CD8-positive, alpha-beta memory T cell (primary cell): ENCODE measurements at places on chromosomes 12 and 14.

DNA sequence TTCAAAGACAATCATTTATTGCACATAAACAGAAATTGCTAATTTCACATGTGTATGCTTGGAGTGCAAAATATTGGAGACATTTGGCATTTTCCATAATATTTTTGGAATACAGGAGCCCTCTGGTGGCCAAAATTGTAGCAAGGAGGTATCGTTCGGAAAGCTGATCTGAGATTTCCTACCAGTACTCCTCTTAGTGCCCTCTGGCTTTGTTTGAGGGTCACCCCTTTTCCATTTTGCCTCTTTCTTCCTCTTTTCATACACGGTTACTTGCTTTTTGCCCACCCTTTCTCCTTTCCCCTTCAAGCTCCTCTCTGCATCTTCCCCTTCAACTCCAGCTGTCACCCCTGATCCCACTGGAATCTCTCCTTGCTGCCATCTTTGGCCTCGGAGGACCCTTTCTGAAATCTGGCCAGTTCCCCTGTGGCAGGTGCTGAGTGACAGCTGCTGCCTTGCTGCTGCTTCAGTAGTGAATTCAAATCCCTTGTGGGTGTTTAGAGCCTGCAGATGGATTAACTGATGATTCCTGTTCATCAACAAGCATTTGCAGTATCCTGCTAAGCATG, 164.6 kb upstream of the PARP11 start:
- no peaks in the 10 kb centered on the region for H3K27me3 ChIP-seq
- no peaks in the 10 kb centered on the region for H3K36me3 ChIP-seq
- DNase-seq, result peak; percentile 5
- no peak overlapping the region for H3K4me3 ChIP-seq
- H3K27ac ChIP-seq, result no peak overlapping the region

- H3K4me3 ChIP-seq, result no peak overlapping the region
- no peaks in the 10 kb centered on the region for H3K36me3 ChIP-seq
- H3K27me3 ChIP-seq, result no peaks in the 10 kb centered on the region
- H3K4me1 ChIP-seq, result no peaks in the 10 kb centered on the region
Observed at GRCh38 chr14:87916103-87916885, 76.7 kb downstream of the GALC start.

DNA sequence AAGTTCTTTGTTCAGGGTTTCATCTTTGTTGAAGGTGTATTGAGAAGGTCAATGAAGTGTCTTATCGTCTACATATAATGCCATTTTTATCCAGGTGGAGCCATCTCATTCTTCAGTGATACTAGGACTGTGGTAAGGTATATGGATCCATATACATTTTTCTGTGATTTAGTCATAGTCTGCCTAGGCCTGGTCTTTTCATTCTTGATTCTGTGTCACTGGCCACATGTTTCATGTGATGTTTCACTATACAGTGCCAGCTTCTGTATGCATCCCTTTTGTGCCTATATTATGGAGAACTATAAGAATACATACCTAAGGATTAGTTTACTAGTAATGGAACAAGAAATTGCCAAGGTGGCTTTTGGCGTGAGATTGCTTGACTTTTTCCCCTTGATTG, 40.5 kb downstream of the VEZT start:
- H3K4me3 ChIP-seq, result no peak overlapping the region
- H3K4me1 ChIP-seq, result no peaks in the 10 kb centered on the region
- no peaks in the 10 kb centered on the region for H3K27me3 ChIP-seq
- H3K36me3 ChIP-seq, result peaks cover 33% of the 10 kb centered on the region
- H3K27ac ChIP-seq, result no peak overlapping the region

DNA sequence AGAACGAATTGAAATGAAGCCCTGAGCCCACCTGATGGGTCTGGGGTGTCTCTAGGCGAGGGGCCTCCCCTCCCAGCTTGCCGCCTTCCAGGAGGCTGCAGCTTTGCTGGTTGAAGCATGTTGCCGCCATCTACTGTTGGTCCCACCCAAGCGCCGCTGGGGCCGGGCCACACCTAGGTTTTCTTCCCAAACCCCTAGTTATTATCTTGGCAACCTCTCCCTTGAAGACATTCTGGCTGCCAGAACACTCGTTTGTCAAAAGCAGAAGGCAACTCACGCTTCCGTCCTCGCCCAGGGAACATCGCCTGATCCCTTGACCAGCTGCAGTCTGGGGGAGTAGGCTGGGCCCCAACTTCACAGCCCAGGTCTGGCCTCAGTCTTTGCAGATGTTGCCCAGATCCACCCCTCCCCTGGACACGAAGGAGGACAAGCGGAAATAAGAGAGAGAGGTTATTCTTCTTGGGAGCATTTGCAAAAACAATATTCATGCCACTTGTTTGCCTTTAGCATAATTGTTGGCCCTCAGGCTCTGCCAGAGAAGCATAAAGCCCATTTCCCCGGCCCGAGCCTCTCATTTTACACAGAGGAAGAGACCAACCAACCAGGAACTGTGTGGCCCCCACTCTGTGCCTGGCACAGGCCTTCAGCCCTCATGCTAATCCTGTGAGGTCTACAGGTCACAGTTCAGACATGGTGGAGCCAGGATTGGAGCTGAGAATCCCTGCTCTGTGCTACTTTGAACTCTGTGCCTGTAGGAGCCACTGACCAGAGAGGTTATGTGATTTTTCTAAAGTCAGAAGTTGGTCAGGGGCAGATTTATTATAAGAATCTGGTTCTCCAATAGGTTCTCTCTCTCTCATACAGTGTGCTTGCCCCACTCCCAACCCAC, 6.8 kb downstream of the EMP1 start:
- H3K27me3 ChIP-seq, result no peaks in the 10 kb centered on the region
- no peak overlapping the region for H3K4me3 ChIP-seq
- no peak for DNase-seq
- no peak overlapping the region for H3K27ac ChIP-seq
- no peaks in the 10 kb centered on the region for H3K4me1 ChIP-seq

- no peaks in the 10 kb centered on the region for H3K27me3 ChIP-seq
- H3K4me3 ChIP-seq, result no peak overlapping the region
- H3K27ac ChIP-seq, result peak overlapping the region; percentile 62
- DNase-seq, result no peak
- no peaks in the 10 kb centered on the region for H3K36me3 ChIP-seq
- H3K4me1 ChIP-seq, result peaks cover 68% of the 10 kb centered on the region
Observed at GRCh38 chr12:122097927-122098756, 19.6 kb downstream of the MLXIP start.

DNA sequence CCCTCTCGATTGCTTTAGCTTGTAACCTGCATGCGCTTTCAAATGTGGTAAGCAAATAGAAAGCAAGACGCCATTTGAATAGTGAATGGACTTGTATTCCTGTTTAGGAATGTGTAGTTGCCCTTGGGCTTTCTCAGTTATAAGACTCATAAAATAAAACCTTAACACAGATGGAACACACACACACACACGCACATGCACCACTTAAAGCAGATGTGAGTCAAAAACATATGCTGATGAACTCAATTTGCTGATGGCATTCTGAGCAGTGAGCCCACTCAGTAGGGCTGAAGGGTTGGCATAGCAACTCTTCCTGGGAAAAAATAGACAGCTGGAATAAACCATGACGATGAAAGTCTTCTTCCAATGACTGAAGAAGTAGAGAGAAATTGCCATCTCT, 360.5 kb downstream of the APAF1 start:
- no peak overlapping the region for H3K4me3 ChIP-seq
- no peak for DNase-seq
- no peaks in the 10 kb centered on the region for H3K36me3 ChIP-seq
- H3K4me1 ChIP-seq, result no peaks in the 10 kb centered on the region
- no peak overlapping the region for H3K27ac ChIP-seq

DNA sequence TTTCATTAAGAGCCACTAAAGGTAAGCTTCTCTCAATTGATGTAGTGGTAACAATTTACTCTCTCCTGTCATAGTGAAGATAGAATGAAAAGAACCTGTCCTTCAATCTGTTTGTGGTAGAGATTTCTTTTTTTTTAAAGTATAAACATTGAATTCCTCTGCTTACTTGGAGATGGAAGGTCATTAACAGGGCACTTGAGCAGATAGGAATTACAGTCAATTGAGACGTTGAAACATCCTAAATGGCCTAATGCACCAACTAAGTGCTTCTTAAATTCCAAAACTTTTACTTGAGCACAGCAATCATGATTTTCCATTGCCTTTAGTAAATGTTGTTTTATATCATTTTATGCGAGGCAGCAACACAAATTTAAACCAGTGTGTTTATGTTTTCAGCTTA, 241.4 kb downstream of the FOXG1 start:
- H3K4me3 ChIP-seq, result no peak overlapping the region
- H3K36me3 ChIP-seq, result no peaks in the 10 kb centered on the region
- no peaks in the 10 kb centered on the region for H3K4me1 ChIP-seq
- H3K27me3 ChIP-seq, result no peaks in the 10 kb centered on the region

GRCh38 chr14:44317441-44317746, 189.7 kb downstream of the FSCB start:
- H3K4me3 ChIP-seq, result no peak overlapping the region
- DNase-seq, result no peak
- no peaks in the 10 kb centered on the region for H3K36me3 ChIP-seq
- H3K27me3 ChIP-seq, result no peaks in the 10 kb centered on the region
- no peak overlapping the region for H3K27ac ChIP-seq
- H3K4me1 ChIP-seq, result no peaks in the 10 kb centered on the region

GRCh38 chr14:81970307-81970706, 436.7 kb upstream of the SEL1L start:
- H3K27ac ChIP-seq, result no peak overlapping the region
- no peaks in the 10 kb centered on the region for H3K4me1 ChIP-seq
- H3K36me3 ChIP-seq, result no peaks in the 10 kb centered on the region

GRCh38 chr12:55933169-55933798, 2.3 kb downstream of the DGKA start:
- H3K36me3 ChIP-seq, result peaks cover 22% of the 10 kb centered on the region
- H3K27me3 ChIP-seq, result no peaks in the 10 kb centered on the region
- H3K27ac ChIP-seq, result peak overlapping the region; percentile 13
- H3K4me1 ChIP-seq, result peaks cover 76% of the 10 kb centered on the region
- H3K4me3 ChIP-seq, result peak overlapping the region; percentile 98

GRCh38 chr12:51281202-51281924, 11.1 kb upstream of the SMAGP start:
- no peaks in the 10 kb centered on the region for H3K4me1 ChIP-seq
- peaks cover 39% of the 10 kb centered on the region for H3K36me3 ChIP-seq
- no peak overlapping the region for H3K4me3 ChIP-seq
- DNase-seq, result no peak
- H3K27me3 ChIP-seq, result no peaks in the 10 kb centered on the region

GRCh38 chr12:15819644-15820437, 30.7 kb upstream of the EPS8 start:
- no peaks in the 10 kb centered on the region for H3K36me3 ChIP-seq
- no peak for DNase-seq
- H3K4me3 ChIP-seq, result no peak overlapping the region
- H3K27ac ChIP-seq, result no peak overlapping the region

GRCh38 chr12:6430124-6430989, 14.4 kb upstream of the CD27 start:
- no peaks in the 10 kb centered on the region for H3K27me3 ChIP-seq
- H3K27ac ChIP-seq, result peak overlapping the region; percentile 13
- DNase-seq, result peak; percentile 68
- H3K4me1 ChIP-seq, result peaks cover 70% of the 10 kb centered on the region
- H3K4me3 ChIP-seq, result no peak overlapping the region

- H3K4me3 ChIP-seq, result no peak overlapping the region
- DNase-seq, result no peak
- H3K4me1 ChIP-seq, result no peaks in the 10 kb centered on the region
- no peaks in the 10 kb centered on the region for H3K27me3 ChIP-seq
- no peak overlapping the region for H3K27ac ChIP-seq
- H3K36me3 ChIP-seq, result no peaks in the 10 kb centered on the region
Observed at GRCh38 chr12:116980083-116980482, 69.3 kb downstream of the FBXW8 start.

GRCh38 chr14:79254069-79254775, 957.1 kb downstream of the DIO2 start:
- no peak overlapping the region for H3K4me3 ChIP-seq
- no peaks in the 10 kb centered on the region for H3K4me1 ChIP-seq
- H3K36me3 ChIP-seq, result no peaks in the 10 kb centered on the region
- DNase-seq, result no peak

DNA sequence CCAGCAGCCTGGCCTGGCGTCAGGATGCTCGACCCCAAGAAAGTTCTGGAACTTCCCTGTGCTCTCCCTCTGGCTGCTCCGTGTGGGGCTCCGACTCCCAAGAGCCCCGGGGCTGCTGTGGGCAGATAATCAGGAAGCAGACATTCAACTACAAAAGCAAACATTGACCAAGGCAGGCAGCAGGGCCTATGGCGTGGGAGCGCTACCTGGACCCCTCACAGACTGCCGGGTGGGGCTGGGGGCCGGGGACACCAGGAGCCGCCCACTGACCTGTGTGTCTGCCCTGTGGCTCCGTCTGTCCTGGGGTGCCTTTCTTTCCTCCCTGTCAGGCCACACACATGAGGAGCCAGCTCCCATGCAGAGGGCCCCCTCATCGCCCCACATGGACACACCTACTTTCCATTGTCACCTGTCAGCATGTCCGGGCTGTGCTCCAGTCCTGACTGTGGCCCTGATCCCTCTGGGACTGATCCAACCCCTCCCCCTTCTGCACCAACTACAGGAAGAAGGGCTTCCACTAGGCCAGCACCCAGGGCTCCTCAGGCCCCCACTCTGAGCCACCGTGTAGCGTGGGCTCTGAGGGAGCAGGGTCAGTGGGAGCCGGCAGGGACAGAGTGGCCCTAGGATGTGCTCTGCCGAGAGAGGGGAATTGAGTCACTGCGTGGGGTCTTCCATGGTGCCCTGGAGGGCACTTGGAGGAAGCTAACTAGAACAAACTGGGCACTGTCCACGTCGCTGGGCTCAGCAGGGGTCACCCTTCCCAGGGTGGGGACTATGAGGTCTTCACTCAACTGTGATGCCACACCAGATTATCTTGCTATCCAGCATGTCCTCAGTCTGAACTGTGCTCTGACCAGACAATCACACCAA, 215.4 kb upstream of the C14orf180 start:
- no peaks in the 10 kb centered on the region for H3K36me3 ChIP-seq
- no peak overlapping the region for H3K4me3 ChIP-seq
- H3K27ac ChIP-seq, result no peak overlapping the region
- no peak for DNase-seq
- H3K4me1 ChIP-seq, result no peaks in the 10 kb centered on the region

DNA sequence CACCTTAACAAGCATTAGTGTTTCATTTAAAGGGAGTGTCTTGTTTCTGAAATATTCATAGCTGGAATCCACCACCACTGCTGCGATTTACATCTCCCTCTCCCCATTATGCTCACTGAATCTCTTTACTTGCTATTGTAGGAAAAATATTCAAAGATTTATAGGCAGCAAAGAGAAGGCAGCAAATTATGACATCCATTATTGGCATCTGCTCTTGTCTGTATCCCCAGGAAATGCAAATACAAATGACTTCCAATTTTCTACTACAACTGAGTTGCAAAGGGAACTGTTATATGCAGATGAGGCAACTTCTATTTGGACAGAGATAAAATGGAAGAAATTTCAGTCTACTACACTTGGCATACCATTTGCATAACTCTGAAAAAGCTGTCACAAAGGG, 88.4 kb upstream of the PRKD1 start:
- no peak for DNase-seq
- H3K27ac ChIP-seq, result no peak overlapping the region
- H3K4me1 ChIP-seq, result no peaks in the 10 kb centered on the region
- no peak overlapping the region for H3K4me3 ChIP-seq
- no peaks in the 10 kb centered on the region for H3K27me3 ChIP-seq
